ENCODE measurements at places on chromosomes 6 and 20. TPM values are rescaled to one million over a fixed set of nuclear protein-coding genes. Genes with fewer than 3 reads are reported as not detected.

RIMS4 gene
- not detected for total RNA-seq

SLC22A23 gene
- 79.5 TPM for total RNA-seq

TAGAP gene
- 18.2 TPM for total RNA-seq

LINC00237 gene
- not detected for total RNA-seq

DEFB132 gene
- not detected for total RNA-seq

NMBR gene
- total RNA-seq: not detected

BTBD3 gene
- total RNA-seq: 45.2 TPM

FAM184A gene
- total RNA-seq: 11.9 TPM

CCN2 gene
- 75.6 TPM for total RNA-seq

EMILIN3 gene
- total RNA-seq: 0.66 TPM

OLIG3 gene
- total RNA-seq: not detected

PI3 gene
- 58.7 TPM for total RNA-seq

SNX9 gene
- 54.5 TPM for total RNA-seq

C20orf141 gene
- total RNA-seq: not detected

REM1 gene
- not detected for total RNA-seq

HLA-DPA1 gene
- 70.1 TPM for total RNA-seq

DNA sequence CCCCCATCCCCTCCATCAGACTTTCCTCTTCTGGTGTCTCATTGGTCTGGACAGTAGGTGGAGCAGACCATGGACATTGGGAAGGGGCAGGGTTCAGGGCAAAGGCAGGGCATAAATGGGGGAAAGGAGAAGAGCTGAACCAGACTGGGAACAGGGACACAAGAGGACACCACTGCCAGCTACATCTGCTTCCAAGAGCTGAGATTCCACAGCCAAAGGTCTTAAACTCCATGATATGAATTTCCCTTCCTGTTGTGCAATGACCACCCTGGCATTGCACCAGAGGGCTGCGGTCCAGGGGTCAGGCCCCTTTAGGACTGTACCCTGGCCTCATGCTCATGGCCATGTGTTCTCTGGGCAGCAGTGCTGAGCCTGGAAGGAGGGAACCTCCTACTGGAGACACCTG, 137.9 kb downstream of the MAFB start:
- H3K27me3 ChIP-seq: no peaks in the 10 kb centered on the region
- no peaks in the 10 kb centered on the region for H3K4me1 ChIP-seq
- no peak overlapping the region for H3K27ac ChIP-seq
- no peak overlapping the region for H3K4me3 ChIP-seq
- peak; percentile 77 for DNase-seq

GRCh38 chr6:167558246-167559177, 233.6 kb downstream of the TTLL2 start:
- H3K4me1 ChIP-seq: no peaks in the 10 kb centered on the region
- H3K4me3 ChIP-seq: no peak overlapping the region
- no peaks in the 10 kb centered on the region for H3K27me3 ChIP-seq

DNA sequence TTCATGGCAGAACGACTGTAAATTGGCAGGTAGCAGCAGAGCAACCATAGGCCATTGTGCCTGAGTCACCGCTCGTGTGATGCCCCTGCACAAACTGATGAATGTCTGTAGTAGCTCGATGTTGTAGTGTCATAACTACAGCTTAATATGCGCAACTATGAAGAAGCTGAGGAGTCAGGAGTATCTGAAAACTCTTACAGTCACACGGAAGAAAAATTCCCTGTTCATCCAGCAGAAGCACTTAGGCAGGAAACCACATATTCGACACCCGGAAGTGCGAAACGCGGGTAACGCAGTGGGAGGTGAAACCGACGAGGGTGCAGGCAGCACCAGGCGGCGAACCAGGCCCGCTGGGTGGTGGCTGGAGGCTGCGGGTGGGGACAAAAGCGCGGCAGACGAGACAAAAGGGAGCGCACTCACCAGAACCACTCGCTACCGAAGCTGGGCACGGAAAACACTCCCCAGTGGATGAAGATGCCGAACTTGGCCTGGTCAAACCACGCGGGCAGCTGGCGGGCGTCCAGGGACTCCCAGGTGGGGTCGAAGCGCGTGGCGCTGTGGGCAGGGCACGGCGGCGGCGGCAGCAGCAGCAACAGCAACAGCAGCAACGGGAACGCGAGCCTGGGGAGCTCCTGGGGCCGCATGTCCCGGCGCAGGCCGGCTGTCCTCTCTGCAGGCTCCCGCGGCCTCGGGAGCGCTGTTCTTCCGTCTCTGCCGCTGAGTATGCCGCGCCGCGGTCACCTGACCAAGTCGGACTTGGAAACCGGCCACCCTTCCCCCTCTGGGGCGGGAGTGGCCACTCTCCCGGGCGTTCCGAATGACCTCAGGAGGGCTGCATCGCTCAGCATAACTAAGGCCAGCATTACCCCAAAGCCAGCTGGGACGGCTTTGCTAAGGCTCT, at the start of gene FUCA2:
TSS of gene FUCA2 (minus strand) at position 730 of the 901 bp plus-strand sequence. CDS start at position 644, 86 bp downstream.
- peaks cover 15% of the 10 kb centered on the region for H3K36me3 ChIP-seq
- no peaks in the 10 kb centered on the region for H3K27me3 ChIP-seq
- peaks cover 32% of the 10 kb centered on the region for H3K4me1 ChIP-seq
- peak within 1 kb of the TSS; percentile 88 for H3K27ac ChIP-seq
- H3K4me3 ChIP-seq: peak within 1 kb of the TSS; percentile 74

- H3K27ac ChIP-seq: no peak overlapping the region
- H3K27me3 ChIP-seq: no peaks in the 10 kb centered on the region
- H3K4me1 ChIP-seq: no peaks in the 10 kb centered on the region
- H3K36me3 ChIP-seq: no peaks in the 10 kb centered on the region
- no peak overlapping the region for H3K4me3 ChIP-seq
Observed at GRCh38 chr6:132209351-132209750, 191.9 kb downstream of the MOXD1 start.

DNA sequence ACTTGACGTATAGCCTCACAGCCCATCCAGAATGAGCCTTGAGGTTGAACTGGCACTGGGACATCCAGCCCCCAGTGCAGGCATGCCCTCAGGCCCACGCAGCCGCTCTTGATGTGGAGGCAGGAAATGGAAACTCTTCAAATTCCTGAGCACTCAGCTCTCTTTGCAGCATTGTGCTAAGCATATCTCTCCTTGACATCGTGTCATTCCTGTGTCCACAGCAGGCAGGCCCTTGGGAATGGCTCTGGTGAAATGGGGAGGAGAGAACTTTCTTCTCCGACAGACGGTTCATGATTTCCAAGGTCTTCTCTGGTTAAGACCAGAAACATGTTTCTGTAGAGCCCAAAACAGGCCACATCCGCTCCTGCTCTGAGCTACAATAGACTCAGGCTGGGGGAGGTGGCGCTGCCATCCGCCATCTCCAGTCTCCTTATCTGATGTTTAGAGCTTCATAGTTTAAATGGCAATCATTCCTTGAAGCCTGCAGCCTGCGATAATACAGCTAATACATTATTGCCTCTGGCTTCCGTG, 248.8 kb downstream of the CDH4 start:
- no peaks in the 10 kb centered on the region for H3K4me1 ChIP-seq
- no peak for DNase-seq
- no peak overlapping the region for H3K27ac ChIP-seq
- H3K36me3 ChIP-seq: no peaks in the 10 kb centered on the region
- H3K4me3 ChIP-seq: no peak overlapping the region

DNA sequence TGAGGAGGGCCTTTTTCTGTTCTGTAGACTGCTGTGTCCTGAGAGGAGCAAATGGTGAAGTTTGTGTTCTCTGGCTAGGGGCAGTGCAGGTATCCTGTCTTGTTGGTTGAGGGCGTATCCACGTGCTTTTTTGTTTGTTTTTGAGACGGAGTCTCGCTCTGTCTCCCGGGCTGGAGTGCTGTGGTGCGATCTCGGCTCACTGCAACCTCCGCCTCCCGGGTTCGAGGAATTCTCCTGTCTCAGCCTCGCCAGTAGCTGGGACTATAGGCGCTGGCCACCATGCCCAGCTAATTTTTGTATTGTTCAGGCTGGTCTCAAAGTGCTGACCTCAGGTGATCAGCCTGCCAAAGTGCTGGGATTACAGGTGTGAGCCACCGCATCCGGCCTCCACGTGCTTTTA, 10.8 kb upstream of the PXDC1 start:
- H3K36me3 ChIP-seq: no peaks in the 10 kb centered on the region
- no peak overlapping the region for H3K4me3 ChIP-seq
- H3K27me3 ChIP-seq: no peaks in the 10 kb centered on the region
- H3K4me1 ChIP-seq: no peaks in the 10 kb centered on the region
- peak; percentile 18 for DNase-seq

GRCh38 chr6:154086510-154086909, 47.5 kb downstream of the OPRM1 start:
- DNase-seq: no peak
- no peaks in the 10 kb centered on the region for H3K36me3 ChIP-seq
- H3K4me1 ChIP-seq: no peaks in the 10 kb centered on the region
- no peak overlapping the region for H3K4me3 ChIP-seq
- no peak overlapping the region for H3K27ac ChIP-seq
- H3K27me3 ChIP-seq: no peaks in the 10 kb centered on the region

- H3K36me3 ChIP-seq: no peaks in the 10 kb centered on the region
- H3K4me1 ChIP-seq: no peaks in the 10 kb centered on the region
- no peaks in the 10 kb centered on the region for H3K27me3 ChIP-seq
- DNase-seq: no peak
- no peak overlapping the region for H3K4me3 ChIP-seq
Observed at GRCh38 chr20:46206025-46206424, 87.9 kb downstream of the CD40 start.

GRCh38 chr6:84848960-84849359, 84.6 kb upstream of the TBX18 start:
- no peak overlapping the region for H3K4me3 ChIP-seq
- no peak overlapping the region for H3K27ac ChIP-seq
- H3K4me1 ChIP-seq: no peaks in the 10 kb centered on the region
- no peak for DNase-seq
- no peaks in the 10 kb centered on the region for H3K36me3 ChIP-seq
- no peaks in the 10 kb centered on the region for H3K27me3 ChIP-seq

GRCh38 chr6:41255638-41256246, 27.6 kb downstream of the TREML4 start:
- H3K27ac ChIP-seq: no peak overlapping the region
- no peaks in the 10 kb centered on the region for H3K27me3 ChIP-seq
- DNase-seq: no peak
- H3K4me3 ChIP-seq: no peak overlapping the region
- H3K36me3 ChIP-seq: no peaks in the 10 kb centered on the region

- H3K27me3 ChIP-seq: no peaks in the 10 kb centered on the region
- H3K27ac ChIP-seq: no peak overlapping the region
- no peaks in the 10 kb centered on the region for H3K4me1 ChIP-seq
- H3K4me3 ChIP-seq: no peak overlapping the region
- no peaks in the 10 kb centered on the region for H3K36me3 ChIP-seq
Observed at GRCh38 chr6:19535351-19535750, 301.8 kb upstream of the ID4 start.

DNA sequence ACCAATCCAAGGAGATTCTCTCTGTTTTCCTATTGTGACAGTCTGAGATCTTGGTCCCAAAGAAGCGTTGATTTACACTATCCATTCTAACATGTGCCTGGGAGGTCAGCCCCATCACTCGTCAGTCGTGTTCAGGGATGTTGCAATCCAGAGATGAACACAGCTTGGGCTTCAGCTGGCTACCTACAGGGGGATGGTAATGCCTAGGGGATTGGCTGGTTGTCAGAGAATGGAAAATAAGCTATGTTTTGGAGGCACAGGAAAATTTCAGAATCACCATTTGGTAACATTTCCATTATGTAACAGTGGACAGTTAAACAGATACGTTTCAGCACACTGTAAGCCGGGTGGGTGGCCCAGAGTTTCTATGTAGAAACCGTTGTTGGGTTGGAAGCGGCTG, 147.1 kb upstream of the RALGAPA2 start:
- no peak overlapping the region for H3K27ac ChIP-seq
- no peak overlapping the region for H3K4me3 ChIP-seq
- no peaks in the 10 kb centered on the region for H3K27me3 ChIP-seq
- H3K4me1 ChIP-seq: no peaks in the 10 kb centered on the region

DNA sequence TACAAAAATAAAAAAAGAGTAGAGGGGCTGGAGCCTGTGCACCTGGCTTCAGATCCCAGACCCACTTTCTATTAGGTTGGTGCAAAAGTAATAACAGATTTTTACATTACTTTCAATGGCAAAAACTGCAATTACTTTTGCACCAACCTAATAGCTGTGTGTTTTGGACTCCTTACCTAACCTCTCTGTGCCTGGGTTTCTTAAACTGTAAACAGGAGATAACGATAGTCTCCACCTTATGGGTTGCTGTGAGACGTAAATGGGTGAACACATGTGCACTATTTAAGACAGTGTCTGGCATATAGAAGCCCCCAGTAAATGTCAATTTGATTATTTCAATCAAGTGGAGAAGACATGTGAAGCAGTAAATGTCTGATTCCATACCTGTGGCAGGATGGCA, 89.7 kb downstream of the TFAP2C start:
- H3K4me1 ChIP-seq: no peaks in the 10 kb centered on the region
- no peaks in the 10 kb centered on the region for H3K36me3 ChIP-seq
- DNase-seq: no peak
- H3K27me3 ChIP-seq: no peaks in the 10 kb centered on the region

GRCh38 chr6:80003826-80004172, 650 bp upstream of the TTK start:
- H3K27me3 ChIP-seq: no peaks in the 10 kb centered on the region
- no peaks in the 10 kb centered on the region for H3K36me3 ChIP-seq
- DNase-seq: peak; percentile 28
- H3K27ac ChIP-seq: peak overlapping the region; percentile 76

DNA sequence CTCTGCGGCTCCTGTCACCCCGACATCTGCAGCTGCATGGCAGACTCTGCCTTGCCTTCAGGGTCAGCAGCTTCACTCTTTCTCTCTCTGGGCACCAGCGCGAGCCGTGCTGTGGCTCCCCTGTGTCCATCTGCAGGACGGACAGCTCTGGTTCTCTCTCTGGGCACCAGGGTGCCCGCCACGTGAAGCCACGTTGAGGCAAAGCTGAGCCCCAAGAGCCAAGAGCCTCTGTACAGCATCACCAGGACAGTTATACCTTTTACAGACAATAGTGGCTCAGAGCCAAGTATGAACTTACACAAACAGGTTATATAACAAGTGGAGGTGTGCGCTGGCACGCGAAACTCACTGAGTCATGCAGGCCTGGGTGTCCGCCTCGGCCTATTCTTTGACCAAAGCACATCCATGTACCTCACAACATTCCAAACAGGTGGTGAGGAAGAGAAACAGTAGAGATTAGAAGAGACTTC, 50.8 kb downstream of the FAM50B start:
- no peaks in the 10 kb centered on the region for H3K4me1 ChIP-seq
- peak; percentile 69 for DNase-seq

GRCh38 chr6:146990284-146990683, 213.9 kb upstream of the STXBP5 start:
- H3K27me3 ChIP-seq: no peaks in the 10 kb centered on the region
- H3K27ac ChIP-seq: no peak overlapping the region
- no peak overlapping the region for H3K4me3 ChIP-seq
- H3K36me3 ChIP-seq: no peaks in the 10 kb centered on the region

DNA sequence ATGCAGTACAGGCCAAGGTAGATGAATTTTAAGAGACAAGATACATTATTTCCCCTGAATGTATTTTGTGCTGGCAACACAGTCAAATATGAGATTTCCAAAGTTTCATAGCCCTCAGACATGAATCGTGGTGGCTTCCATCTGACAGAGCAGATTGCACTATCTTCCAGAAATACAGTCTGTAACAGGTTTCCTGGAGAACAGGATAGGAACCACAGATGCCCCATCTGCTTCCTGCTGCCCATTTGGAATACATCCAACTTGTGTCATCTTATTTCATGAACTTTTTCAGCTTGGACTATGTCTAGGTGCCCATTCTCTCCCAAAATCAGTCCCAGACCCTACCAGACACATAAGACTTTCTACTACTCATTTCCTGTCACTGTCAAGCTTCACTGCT, 426.0 kb downstream of the KIF16B start:
- H3K27ac ChIP-seq: no peak overlapping the region
- no peaks in the 10 kb centered on the region for H3K36me3 ChIP-seq
- no peaks in the 10 kb centered on the region for H3K27me3 ChIP-seq
- no peaks in the 10 kb centered on the region for H3K4me1 ChIP-seq

Measured in Peyer's patch (tissue), 4 donors.